GM04504 (cell line): ENCODE measurements at places on chromosomes 5 and 9.

DNA sequence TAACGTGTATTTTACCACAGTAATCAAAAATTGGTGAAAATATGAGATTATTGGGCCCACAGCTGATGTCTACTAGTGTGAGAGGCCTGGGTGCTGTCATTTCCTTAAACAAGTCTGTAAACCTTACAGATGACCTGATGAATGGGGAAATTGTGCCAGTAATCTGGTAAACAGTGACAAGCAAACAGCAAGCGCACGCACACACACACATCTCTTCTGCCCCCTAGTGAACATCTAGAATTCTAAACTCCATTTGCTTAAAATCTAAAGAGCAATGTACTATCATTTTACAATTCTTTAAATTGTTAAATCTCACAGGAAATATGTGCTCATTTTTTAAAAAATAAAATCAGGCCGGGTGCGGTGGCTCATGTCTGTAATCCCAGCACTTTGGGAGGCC lies 7.5 kb upstream of the RAPGEF1 start:
- peak; percentile 43 for DNase-seq

DNA sequence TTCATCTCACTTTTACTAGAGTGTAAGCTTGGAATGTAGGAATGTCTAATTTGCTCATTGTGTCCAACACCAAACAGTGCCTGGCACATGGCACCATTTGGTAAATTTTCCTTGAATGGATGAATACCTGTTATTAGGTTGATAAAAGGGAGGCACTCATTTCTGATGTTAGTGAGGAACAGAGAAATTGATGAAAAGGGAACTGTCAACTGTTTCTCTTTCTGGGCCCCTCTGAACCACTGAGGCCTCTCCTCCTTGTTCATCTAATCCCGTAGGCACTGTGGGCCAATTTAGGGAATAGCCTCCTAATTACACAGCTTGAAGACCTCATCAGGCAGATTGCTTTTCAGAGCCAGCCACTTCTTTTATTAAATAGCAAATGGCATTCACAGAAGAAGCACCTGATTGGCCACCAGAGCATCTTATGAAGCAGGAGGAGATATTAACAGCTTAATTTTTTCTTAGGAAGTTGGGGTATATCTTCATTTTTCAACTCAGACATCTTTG lies 22.6 kb downstream of the MRRF start:
- no peak for DNase-seq

GRCh38 chr5:139648205-139649081 lies at the start of gene CXXC5:
TSS of gene CXXC5 (plus strand) at chr5:139648349. CDS start at chr5:139680524, 32,175 bp downstream.
- peak; percentile 69 for DNase-seq

- DNase-seq: peak; percentile 59
Measured at GRCh38 chr5:135944967-135945560, 9.7 kb downstream of the LECT2 start.

- DNase-seq: peak; percentile 8
Measured at GRCh38 chr5:67414712-67415111, 218.1 kb upstream of the CD180 start.

- no peak for DNase-seq
Measured at GRCh38 chr9:95880021-95880690, 4.7 kb downstream of the ERCC6L2 start.

DNA sequence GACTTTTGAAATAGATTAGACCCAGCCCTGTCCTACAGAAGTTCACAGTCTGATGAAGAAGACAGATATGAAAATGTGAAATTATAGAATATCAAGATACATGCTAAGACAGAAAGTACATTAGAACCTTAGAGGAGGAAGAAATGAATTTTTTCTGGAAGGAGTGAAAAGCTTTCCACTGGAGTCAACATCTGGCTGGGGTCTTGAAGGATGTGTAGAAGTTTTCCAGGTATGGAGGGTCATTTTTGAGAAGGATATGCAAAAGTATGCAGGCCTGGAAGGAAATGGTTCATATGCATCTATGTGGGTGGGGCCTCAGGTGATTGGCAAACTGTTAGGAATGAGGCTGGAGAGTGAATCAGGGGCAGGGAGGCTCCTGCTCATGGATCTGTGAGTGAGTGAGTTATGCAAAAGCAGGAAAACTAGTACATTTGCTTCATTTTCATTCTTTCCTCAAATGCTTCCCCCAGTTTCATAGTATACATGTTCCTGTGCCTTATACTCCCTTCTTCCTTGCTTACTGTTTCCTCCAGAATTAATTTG lies 142.3 kb downstream of the GRIA1 start:
- DNase-seq: no peak

DNA sequence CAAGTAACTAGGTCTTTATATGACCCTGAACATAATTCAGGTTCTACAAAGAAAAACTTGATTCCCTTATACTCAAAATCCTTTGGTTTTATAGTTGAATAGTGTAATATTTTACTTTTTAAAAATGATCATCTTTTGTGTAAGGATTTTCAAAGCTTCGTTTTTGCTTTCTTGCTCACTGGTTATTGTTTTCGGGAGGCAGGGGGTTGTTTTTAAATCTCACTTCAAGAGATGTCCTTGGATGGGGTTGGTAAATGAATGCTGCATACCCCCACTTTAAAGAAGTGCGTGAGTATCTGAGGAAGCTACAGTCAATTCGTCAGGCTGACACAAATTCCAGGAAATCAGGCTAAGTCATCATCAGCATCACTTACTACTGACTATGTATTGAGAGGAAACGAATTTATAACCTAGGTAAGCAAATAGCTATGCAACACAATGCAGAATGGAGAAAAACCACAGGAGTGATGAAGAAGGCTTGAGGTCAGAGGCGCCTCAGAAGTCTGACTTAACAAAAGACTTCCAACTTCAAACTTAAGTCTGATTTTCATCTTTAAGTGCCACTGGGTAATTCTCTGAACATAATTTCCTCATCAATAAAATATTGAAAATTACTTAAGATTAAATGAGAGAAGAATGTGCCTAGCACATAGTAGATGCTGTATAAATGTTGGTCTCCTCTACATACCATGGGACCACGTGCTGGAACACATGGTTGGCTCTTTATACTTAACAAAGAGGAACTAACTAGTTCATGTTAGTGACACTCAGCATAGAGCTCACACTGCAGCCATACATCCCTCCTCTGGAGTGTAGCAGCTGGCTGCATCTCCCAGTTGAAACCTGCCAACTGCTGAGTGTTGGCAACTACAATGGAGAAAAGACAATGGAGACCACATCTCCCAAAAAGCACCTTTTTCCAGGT lies 106.0 kb upstream of the KIF2A start:
- no peak for DNase-seq

DNA sequence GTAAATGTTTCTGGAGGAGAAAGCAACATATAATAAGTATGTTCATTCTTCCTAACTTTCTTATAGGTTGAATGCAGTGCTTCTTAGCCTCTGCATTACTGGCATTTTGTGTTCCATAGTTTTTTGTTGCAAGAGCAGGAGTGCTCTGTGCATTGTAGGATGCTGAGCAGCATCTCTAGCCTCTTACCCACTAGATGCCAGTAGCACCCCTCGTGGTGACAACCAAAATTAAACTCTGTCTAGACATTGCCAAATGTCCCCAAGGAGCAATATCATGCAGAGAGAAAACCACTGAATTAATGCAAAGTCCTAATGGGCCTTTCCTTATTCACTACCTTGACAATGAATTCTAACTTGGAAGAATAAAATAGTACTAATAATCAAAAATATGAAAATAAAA lies 147.0 kb downstream of the GLIS3 start:
- no peak for DNase-seq

- DNase-seq: no peak
Measured at GRCh38 chr5:116442095-116442534, 132.5 kb downstream of the SEMA6A start.

GRCh38 chr5:156093024-156093423 lies 233.9 kb upstream of the SGCD start:
- no peak for DNase-seq

DNA sequence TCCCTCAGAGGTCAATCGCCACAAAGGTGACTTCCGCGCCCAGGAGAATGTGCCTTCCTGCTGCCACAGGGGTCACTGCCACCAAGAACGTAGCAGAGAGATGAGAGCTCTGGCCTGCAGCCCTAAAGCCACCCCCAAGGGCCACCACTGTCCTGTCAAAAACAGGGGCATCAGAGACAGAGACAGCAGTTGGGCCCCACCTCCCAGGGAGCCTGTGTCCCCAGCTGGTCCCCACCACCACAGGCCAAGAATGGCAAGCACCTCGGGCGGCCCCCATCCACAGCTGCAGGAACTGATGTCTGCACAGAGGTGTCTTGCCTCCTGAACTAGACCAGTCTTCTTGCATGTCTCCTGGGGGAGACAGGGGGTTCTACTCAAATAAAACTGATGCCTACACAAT lies 5.8 kb downstream of the SPATA31E1 start:
- DNase-seq: no peak

GRCh38 chr5:140345919-140346347 lies 470 bp downstream of the HBEGF start:
- DNase-seq: no peak

DNA sequence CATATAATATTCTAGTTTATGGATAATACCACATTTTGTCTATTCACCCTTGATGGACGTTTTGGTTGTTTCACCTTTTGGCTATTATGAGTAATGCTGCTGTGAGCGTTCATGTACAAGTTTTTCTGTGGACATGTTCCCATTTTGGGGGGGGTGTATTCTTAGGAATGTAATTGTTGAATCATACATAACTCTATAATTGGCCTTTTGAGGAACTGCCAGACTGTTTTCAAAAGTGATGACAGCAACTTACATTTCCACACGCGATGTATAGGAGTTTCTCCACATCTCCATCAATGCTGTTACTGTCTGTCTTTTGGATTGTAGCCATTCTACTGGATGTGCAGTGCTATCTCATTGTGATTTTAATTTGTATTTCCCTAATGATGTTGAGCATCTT lies 69.8 kb downstream of the SLC46A2 start:
- DNase-seq: peak; percentile 56

GRCh38 chr5:96288845-96289185 lies 144.2 kb downstream of the PCSK1 start:
- DNase-seq: no peak

GRCh38 chr9:121227862-121228261 lies 26.2 kb upstream of the RAB14 start:
- no peak for DNase-seq

- no peak for DNase-seq
Measured at GRCh38 chr5:131509801-131510200, 125.2 kb downstream of the RAPGEF6 start.

GRCh38 chr9:87889882-87890252 lies 7.2 kb downstream of the SPATA31E1 start:
- no peak for DNase-seq

GRCh38 chr9:88953381-88954029 lies 37.8 kb upstream of the S1PR3 start:
- peak; percentile 48 for DNase-seq

GRCh38 chr5:4182144-4182543 lies 586.5 kb downstream of the IRX1 start:
- DNase-seq: no peak

GRCh38 chr9:123339666-123340510 lies 16.1 kb upstream of the CRB2 start:
- no peak for DNase-seq

DNA sequence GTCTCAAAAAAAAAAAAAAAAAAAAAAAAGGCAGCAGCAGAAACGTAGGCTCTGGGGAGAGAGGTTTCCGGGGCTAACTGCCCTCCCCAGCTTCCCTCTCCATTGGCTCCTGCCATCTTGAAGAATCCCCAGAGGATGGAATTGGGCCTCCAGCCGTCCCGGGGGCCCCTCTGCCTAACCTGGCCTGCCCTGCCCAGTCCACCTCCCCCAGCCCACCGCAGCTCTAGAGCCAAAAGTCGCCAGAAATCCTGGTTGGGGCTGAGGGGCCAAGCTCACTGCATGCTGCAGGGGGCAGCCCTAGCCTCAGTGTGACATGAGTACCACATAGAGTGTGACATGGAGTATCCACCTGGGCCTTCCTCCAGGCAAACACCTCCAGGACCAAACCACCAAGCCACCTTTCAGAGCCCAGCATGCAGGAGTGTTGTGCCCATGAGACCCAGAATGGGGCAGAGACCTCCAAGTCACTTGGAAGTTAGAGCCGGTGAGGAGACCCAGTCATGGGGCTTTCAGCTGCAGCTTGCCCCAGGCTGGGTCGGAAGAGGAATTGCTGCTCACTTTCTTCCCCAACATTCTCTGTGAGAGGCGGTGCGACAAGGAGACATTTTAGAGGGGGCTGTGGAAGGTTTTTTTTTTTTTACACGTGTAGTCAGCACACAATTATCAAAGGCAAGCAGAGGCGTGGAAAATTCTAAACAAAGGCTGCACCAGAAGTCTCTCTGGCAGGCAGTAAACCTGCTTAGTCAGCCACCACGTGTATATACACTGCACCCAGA lies 17.6 kb downstream of the CD74 start:
- no peak for DNase-seq

DNA sequence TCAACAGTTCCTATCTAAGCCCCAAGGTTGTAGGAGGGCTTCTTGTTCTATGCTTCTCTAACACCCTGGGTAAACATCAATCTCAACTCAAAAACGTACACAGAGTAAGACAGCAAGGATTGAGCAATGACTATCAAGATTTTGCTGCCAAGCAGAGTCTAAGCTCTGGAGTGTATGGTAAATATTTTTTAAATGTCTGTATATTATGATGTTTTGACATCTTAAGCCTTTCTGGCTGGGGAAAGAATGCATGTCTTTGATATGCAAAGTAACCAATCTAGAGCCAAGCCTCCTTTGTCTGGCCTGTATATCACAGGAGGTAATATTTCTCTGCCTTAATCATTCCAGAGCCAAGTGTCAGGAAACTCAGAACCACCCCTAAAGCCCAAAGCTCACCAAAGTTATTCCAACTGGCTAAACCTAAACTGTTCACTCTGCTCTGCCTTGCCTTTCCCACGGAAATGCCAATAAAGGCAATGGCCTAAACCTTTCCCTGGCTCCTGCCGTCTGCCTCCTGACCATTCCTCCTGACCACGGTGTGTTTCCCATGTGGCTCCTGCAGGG lies 45.2 kb downstream of the YIPF5 start:
- peak; percentile 63 for DNase-seq

- DNase-seq: no peak
Measured at GRCh38 chr5:9302218-9302617, 243.7 kb downstream of the SEMA5A start.

- DNase-seq: no peak
Measured at GRCh38 chr9:18626046-18626698, 152.2 kb downstream of the ADAMTSL1 start.

- DNase-seq: peak; percentile 47
Measured at GRCh38 chr5:100505984-100506670, 29.0 kb upstream of the FAM174A start.

DNA sequence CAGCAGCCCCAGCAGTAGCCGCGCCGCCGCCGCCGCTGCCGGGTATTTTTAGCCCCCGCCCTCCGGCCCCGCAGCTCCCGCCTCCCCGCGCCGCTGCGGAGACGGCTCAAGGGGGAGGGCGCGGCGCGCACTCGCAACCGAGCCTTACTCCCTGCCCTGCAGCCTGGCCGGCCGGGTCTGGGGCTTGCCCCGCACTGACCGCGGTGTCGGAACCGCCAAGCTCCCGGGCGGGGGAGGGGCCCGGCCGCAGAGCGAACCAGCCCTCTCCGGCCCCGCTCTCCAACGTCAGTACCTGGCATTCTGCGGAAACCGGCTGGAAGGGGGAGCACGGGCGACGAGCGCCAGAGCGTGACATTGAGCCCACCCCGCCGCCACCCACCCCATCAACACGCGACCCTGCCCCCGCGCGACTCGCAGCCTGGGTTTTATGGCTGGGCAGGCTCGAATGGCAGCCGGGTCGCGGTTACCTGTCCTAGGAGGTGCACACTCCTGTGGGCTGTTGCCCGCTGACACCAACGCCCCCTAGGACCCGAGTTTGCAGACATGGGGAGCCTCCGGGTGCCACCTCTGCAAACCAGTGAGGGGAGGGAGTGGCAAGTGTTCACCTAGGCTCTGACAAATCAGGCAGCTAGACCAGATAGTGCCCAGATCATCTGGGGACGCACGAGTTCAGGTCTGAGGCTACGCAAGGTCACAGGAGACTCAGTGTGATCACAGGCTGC lies at the start of gene ACSL6:
TSS of gene ACSL6 (minus strand) at position 37 of the 722 bp plus-strand sequence. CDS start 105 bp downstream, outside the sequence.
- no peak for DNase-seq

GRCh38 chr9:107637421-107638420 lies 148.2 kb upstream of the KLF4 start:
- DNase-seq: peak; percentile 94
